ENCODE measurements at places on chromosomes 2 and 18.

- DNase-seq, result no peak
Measured at GRCh38 chr2:206164261-206164862, 4.7 kb downstream of the EEF1B2 start.

DNA sequence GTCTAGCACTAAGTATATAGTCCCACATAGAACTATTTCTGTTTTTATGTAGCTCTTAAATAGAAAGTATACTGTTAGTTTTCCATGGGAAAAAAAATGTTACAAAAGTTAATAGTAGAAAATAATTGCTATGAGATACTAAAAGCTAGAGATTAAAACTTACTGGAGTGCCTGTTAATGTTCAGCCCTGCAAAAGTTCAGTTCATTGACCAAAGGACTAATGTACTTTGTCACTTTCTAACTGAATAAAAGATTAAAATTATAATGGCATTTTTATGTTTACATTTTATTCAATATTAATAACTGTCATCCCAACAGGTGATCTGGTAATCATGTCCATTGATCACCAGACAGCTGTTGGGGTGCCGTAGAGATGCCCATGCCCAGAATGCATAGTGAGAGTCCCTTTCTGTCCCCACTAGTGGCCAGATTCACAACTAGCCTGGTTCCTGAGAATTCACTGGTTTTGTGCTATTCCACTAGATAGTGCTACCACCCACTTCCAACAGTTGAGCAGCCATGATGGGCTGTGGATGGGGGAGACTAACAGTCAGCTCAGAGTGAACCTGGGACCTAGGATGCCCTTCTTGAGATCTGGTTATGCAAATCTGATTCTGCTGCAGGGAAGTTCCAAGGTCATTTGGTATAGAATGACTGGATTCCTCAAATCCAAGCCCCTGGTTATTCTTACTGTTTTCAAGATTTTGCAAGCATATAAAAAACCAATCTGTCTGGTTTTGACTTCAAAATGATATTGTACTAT, 57.8 kb downstream of the AFTPH start:
- DNase-seq, result no peak

DNA sequence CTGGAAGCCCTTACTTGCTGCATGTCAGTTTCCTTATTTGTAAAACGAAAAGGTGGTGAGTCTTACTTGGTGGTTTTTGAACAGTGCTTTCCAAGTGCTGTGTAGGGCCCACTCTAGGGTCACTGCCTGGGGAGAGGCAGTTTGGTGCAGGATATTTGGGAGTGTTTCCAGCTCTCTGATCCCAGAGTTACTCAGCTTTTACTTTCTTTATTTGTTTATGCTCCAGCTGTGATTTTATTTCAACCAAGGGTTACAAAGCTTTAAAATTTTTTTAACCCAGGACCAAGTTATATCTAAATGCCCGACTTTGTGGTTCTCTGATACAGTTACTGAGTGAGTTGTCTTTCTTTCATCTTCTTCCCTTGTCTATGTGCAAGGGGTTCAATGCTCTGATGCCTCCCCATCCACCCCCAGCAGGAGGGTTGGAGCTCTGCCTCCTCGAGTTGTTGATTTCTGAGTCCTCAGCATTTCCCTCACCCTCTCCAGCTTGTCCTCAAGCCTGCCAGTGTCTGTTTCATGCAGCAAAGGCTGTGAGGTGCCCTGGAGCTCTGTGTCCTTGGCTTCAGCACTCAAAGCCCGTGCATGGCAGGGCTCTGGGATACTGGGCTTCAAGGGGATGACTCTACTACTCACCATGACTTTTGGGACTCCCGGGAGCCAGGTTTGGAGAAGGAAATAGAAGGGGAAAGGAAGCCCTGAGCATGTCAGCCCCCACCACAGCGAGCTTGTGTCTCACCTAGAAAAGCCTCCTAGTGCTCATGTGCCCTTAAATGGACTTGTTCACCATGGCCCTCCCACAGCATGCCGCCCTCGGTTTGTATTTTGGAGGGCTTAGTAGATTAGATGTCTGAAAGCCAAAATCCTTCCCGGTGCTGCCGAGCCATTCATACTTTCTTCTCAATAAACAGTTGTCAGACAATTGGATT, 236.8 kb downstream of the SETBP1 start:
- no peak for DNase-seq

- DNase-seq, result no peak
Measured at GRCh38 chr2:220847006-220847405, 725.1 kb downstream of the EPHA4 start.

DNA sequence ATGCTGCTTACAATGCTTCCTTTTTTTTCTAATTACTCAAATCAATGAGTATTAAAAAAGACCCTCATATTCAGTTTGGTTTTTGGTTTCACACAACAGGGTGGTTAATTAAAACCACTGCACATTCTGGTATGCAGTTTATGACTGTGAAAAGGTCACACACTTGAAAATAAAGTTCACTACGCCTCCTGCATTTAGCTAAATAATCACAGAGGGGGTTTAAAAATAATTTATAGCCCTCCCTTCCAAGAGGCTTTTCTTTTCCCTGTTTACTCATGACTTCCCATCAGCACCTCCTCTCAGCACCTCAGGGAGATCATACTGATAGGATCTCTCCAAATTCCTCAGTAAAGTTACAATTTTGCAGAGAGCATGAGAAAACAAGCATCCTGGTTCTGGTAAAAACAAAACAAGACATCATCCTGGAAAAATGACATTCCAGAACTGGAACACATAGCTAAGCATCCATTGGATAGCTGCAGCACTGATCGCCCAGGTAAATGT, 129.5 kb upstream of the TMEM200C start:
- DNase-seq, result no peak

DNA sequence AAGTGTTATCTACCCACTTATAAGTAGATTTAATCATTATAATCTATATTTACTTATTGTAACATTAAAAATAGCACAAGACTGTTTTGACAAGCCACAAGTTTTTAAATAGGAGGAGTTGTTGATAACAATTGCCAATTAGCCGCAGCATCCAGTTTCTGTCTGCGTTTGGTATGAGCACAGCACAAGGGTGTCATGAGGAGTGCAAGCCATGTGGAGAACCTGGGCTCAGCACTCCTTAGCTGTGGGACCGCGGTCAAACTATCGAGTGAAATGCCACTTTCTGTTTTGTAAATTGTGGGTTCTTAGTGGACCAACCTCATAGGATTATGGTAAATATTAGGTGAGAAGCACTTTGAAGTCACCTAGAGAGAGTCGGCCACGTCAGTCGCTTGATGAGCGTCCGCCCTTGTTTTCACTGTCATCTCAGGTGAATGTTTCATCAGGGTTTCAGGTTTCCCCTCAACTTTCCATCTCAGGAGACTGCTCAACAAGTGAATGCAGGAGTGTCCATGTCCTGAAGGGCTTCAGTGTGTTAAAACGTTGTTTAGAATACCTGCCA, 294.5 kb downstream of the ZNF407 start:
- no peak for DNase-seq

GRCh38 chr2:241041589-241042158, 43.3 kb downstream of the SNED1 start:
- no peak for DNase-seq

DNA sequence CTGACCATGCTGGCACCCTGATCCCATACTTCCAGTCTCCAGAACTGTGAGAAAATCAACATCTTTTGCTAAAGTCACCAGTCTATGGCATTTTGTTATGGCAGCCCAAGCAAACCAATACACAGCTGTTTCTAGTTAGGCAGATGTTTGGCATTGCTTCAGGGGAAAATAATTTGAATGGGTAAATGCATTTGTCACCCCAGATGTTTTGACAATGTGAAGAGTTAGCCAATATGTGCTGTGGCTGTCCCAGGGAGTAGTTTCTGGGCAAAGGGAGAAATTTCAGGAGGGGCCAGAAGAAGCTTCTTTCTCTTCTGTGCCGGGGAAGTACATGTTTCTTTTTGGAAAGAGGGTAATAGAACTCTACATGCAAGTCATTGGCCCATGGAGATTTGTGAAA, 619.0 kb downstream of the SLC4A3 start:
- no peak for DNase-seq

DNA sequence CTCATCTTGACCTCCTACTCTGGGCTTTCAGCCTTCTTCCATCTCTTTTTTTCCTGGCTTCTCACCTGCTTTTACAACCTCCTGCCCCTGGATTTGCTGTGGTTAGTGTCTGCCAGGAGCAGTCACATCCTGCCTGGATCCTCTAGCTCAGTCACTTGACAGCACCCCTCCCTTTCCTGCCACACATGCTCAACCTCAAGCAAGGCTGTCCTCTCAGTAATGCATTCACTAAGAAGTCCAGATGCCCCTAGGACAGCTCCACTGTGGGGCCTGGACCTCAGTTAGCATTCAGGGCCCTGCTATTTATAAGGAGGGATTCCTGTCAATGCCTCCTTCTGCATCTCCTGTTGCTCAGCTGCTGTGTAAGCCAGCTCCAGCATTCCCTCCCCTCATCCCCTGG, 275.5 kb downstream of the SMAD2 start:
- DNase-seq, result no peak

Data from activated CD8-positive, alpha-beta memory T cell treated with anti-CD3 and anti-CD28 coated beads, Interleukin-2, amount 50 U/mL, for 4 hours (primary cell).